Spinal cord (tissue), 10 donors: ENCODE measurements at places on chromosomes 11 and 22. TPM values are rescaled to one million over a fixed set of nuclear protein-coding genes. Genes with fewer than 3 reads are reported as not detected.
A peak's percentile ranks its signal among the peaks of the same experiment; 100 is the strongest.

SYT12 gene
- 18.2 TPM for polyA plus RNA-seq

PNPLA3 gene
- 12.1 TPM for polyA plus RNA-seq

PARVA gene
- polyA plus RNA-seq: 34.5 TPM

GRCh38 chr22:39268645-39269044 lies 23.9 kb upstream of the PDGFB start:
- no peak overlapping the region for H3K27ac ChIP-seq
- no peaks in the 10 kb centered on the region for H3K4me1 ChIP-seq
- no peaks in the 10 kb centered on the region for H3K27me3 ChIP-seq
- no peaks in the 10 kb centered on the region for H3K36me3 ChIP-seq

DNA sequence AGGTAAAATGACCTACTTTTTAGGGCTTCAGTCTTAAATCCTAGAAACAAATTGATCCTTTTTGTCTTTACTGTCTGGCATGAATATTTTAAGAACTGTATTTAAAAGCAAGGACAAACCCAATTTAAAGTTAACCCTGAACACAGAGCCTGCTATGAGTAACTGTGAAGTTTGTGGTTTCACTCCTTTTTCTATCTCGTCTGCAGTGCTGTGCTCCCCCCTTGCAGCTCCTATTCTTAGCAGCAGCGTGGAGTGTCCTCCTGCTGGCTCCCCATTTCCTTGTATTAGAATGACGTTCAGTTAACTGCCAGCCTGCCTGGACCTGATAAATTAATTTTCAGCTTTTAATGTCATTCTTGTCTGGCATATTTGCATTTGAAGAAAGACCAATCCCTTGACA lies 40.0 kb upstream of the LRRC4C start:
- H3K4me3 ChIP-seq: no peak overlapping the region
- DNase-seq: no peak
- no peaks in the 10 kb centered on the region for H3K36me3 ChIP-seq
- H3K27ac ChIP-seq: no peak overlapping the region
- H3K4me1 ChIP-seq: peaks cover 3% of the 10 kb centered on the region
- no peaks in the 10 kb centered on the region for H3K27me3 ChIP-seq

- no peaks in the 10 kb centered on the region for H3K36me3 ChIP-seq
- DNase-seq: no peak
- no peak overlapping the region for H3K27ac ChIP-seq
Measured at GRCh38 chr11:6755303-6755952, 16.3 kb downstream of the OR2AG2 start.

- H3K27ac ChIP-seq: no peak overlapping the region
- peaks cover 4% of the 10 kb centered on the region for H3K4me1 ChIP-seq
- H3K4me3 ChIP-seq: no peak overlapping the region
- H3K27me3 ChIP-seq: peaks cover 2% of the 10 kb centered on the region
Measured at GRCh38 chr11:10444725-10445315, 10.2 kb upstream of the AMPD3 start.

- H3K27ac ChIP-seq: no peak overlapping the region
- H3K36me3 ChIP-seq: peaks cover 64% of the 10 kb centered on the region
- H3K4me1 ChIP-seq: no peaks in the 10 kb centered on the region
- no peak overlapping the region for H3K4me3 ChIP-seq
- H3K27me3 ChIP-seq: no peaks in the 10 kb centered on the region
Measured at GRCh38 chr11:116860303-116860702, 22.9 kb upstream of the APOA1 start.

DNA sequence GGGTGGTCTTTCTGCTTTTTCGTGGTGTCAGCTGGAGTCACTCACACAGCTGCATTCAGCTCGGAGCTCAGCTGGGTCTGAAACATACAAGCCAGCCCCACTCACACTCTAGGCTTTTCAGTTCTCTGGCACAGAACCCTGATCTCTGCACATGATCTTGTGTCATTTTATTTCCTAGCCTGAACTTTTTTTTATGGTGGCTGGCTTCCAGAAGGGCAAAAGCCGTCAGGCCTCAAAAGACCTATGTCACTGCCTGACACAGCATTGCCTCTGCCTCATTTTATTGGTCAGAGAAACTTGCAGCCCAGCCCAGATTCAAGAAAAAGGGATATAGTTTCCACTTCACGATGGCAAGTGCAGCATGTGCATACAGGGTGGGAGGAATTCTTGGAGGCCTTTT lies 117.8 kb downstream of the NTM start:
- no peak for DNase-seq
- H3K4me3 ChIP-seq: no peak overlapping the region
- H3K27ac ChIP-seq: no peak overlapping the region

DNA sequence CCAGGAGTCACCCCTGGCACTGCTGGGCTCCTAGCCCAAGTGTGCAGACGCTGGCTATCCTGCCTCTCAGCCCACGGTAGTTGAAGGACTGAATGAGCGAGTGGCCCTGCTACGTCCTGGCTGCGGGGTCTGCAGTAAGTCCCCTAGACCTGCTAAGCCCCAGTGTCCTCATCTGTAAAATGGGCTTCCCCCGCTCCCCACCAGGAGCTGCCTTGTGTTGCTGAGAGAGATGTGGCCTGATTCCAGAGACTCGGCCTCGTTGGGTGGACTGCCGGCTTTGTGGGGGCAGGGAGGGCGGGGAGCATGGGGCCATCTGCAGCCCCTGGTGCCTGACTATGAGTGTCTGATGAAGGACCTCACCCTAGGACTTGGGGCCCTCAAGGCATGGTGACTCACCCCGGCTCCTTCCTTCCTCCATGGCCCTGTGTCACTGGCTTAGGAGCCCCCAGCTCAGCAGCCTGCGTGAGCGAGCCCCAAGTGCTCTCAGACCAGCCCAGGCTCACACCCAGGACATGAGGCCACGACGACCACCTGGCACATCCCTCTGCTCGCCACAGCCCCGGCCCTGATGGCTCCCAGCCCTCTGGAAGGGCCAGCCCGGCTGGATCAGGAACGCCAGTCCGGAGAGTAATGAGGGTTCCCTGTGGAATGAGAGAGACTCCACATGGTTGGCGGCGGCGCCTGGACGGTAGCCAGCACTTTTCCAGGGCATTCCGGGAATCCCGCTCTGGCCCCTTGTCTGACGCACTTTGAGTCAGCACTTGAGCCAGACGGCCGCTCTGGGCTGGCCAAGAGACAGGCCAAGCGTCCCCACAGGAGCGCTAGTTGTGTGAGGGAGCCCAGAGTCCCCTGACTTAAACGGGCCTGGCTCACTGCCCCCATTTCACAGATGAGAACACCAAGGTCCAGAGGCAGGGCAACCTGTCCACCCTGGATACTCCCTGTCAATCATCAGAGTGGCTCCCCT lies 50.5 kb upstream of the SHISAL1 start:
- DNase-seq: peak; percentile 75
- peaks cover 37% of the 10 kb centered on the region for H3K4me1 ChIP-seq
- H3K4me3 ChIP-seq: no peak overlapping the region
- H3K27me3 ChIP-seq: peaks cover 6% of the 10 kb centered on the region

DNA sequence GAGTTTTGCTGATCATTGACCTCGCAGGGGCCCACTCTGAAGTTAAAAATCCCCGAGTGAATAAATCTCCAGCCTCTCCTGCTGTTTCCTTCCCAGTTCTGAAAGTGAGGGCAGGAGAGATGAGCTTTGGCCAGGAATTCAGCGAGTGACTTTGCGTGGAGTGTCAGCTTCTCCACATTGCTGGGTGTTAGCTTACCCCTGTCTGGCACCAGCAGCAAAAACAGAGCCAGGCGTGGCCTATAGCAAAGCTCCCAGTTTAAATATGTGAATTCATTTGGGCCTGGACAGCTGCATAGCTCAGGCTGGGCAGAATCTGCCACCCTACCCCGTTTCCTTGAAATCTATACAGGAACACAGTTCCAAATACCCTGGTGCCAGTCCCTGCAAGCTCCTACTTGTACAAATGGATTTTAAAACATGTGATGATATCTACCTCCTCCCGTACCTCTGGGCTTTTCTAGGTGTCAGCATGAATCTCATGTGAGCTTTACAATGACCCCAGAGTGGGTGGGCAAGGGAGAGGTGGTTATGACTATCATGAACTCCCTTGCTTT lies 25.6 kb downstream of the TIMP3 start:
- H3K4me3 ChIP-seq: no peak overlapping the region
- peaks cover 8% of the 10 kb centered on the region for H3K36me3 ChIP-seq
- no peak for DNase-seq
- H3K27me3 ChIP-seq: no peaks in the 10 kb centered on the region
- peaks cover 70% of the 10 kb centered on the region for H3K4me1 ChIP-seq

- H3K4me1 ChIP-seq: peaks cover 57% of the 10 kb centered on the region
- no peak overlapping the region for H3K4me3 ChIP-seq
- peaks cover 31% of the 10 kb centered on the region for H3K36me3 ChIP-seq
- H3K27ac ChIP-seq: no peak overlapping the region
Measured at GRCh38 chr22:48663297-48663696, 1164.4 kb downstream of the BRD1 start.

- peaks cover 7% of the 10 kb centered on the region for H3K27me3 ChIP-seq
- H3K36me3 ChIP-seq: no peaks in the 10 kb centered on the region
- H3K4me3 ChIP-seq: no peak overlapping the region
Measured at GRCh38 chr11:69474736-69475135, 6.7 kb upstream of the LINC01488 start.
